NCI-H1694 treated with DMSO at 0.1 percent for 48 hours (cell line): ENCODE measurements at places on chromosomes 16 and 17.
A peak's percentile ranks its signal among the peaks of the same experiment; 100 is the strongest.

GRCh38 chr16:48608871-48609651, 919 bp downstream of the N4BP1 start:
- DNase-seq, result peak; percentile 3

DNA sequence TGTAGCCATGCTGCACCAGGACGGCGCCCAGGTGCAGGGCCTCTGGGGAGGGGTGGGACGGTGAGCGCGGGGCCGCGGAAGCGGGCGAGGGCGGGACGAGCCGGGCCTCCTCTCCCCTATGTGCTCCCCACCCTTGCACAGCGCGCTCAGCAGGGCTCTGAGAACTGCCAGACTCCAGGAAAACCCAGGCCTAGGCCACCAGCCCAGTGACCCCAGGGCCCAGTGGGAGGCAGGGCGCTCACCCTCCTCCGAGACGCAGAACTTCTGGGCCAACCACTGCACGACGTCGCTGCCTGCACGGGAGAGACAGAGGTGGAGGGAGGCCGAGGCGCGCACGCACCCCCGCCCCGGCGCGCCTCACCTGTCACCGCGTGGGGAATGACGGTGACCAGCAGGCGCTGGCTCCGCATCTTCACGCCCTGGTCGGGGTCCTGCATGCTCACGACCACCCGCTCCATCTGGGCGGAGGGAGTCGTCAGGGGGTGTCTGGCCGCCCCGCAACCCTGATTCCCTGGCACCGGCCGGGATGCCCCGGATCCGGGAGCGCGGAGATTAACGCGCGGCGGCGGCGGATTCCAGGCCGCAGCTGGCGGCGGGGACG, 603 bp downstream of the RGS11 start:
- DNase-seq, result no peak

DNA sequence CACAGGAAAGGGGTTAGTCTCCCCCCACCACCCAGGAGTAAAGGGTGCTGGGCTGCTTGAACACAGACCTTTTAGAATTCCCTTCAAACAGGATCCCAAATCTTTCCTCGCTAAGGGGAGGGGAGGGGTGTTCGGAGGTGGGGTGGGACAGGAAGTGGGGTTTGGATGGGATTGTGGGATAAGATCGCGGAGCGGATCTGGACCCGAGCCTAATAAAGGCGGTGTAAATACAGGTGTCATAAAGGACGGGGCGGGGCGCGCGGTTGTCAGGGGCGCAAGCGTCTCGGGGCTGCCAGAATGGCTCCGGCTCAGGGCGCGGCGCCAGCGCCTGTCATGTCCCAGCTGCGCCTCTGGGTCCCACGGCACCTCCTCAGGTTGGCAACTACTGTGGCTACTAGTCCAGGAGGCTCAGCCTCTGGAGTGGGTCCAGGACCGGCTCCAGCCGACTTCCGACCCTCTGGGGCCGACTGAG, 59.8 kb upstream of the FBXO47 start:
- peak; percentile 30 for DNase-seq

GRCh38 chr16:87874639-87875427, 5.5 kb upstream of the SLC7A5 start:
- DNase-seq, result no peak

GRCh38 chr16:26464576-26465266, 602.0 kb upstream of the C16orf82 start:
- DNase-seq, result no peak

DNA sequence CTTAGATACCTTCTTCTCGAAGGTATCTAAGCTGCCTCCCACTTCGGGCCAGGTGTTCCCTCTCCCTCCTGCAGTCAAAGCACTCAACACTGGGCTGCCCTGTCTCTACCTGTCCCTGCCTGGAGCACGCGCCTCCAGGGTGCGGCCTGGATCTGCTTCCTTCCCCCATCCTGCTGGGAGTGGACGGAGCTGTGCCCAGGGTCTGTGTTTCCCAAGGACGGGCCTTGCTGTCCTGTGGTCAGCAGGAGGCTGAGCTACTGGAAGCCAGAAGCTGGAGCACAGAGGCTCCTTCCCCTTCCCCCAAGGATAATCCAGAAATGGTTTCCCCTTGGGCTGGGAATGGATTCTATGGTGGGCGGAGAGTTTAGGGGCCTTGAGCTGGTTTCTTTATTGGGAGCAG, 16.7 kb downstream of the LLGL2 start:
- DNase-seq, result no peak

- DNase-seq, result no peak
These were observed 20.0 kb upstream of the FOXJ1 start for GRCh38 chr17:76160896-76161528.

GRCh38 chr16:88651276-88651988, 579 bp upstream of the CYBA start:
- no peak for DNase-seq

GRCh38 chr16:2505695-2506094, 8.1 kb upstream of the ATP6V0C start:
- DNase-seq, result no peak

- no peak for DNase-seq
These were observed 97.1 kb upstream of the RPRML start for GRCh38 chr17:47076171-47076570.

GRCh38 chr17:73545109-73546032, 98.9 kb downstream of the SDK2 start:
- no peak for DNase-seq

- no peak for DNase-seq
These were observed 199.0 kb upstream of the SOX9 start for GRCh38 chr17:71921796-71922195.

GRCh38 chr17:69525920-69526841, 111.7 kb downstream of the MAP2K6 start:
- peak; percentile 43 for DNase-seq

DNA sequence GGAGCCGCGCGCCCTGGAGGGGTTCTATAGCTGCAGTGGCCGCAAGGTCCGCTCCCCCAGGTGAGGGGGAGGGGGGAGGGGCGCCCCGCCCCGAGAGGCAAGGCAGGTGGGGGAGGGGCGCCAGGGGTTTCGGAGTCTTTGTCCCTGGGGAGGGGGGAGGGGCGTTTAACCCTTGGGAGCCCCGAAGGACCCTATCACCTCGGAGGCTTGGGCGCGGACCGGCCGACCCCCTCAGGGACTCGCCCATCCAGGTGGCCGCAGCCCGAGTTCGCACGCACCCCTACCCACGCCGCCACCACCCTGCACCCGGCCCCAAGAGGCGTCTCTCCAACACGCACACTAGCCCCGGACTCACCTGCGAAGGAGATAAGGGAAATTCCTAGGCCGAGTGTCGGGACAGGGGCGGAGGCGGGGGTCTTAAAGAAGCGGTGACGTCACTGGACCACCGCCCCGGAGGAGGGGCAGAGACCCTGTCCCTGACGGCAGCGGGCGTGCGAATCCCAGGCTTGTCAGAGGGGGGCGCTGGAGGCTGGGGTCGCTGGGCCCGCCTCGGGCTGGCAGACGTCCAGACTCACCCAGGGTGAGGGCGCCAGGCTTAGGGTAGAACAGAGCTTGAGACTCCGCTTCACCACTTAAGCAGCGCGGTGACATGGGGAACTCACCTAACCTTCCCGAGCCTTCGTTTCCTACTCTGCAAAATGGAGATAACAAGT, at the start of gene CLDN6:
Gene CLDN6, minus strand, starts transcription at position 390 of the 713 bp plus-strand sequence. CDS start 2,162 bp downstream, outside the sequence.
- peak; percentile 21 for DNase-seq

DNA sequence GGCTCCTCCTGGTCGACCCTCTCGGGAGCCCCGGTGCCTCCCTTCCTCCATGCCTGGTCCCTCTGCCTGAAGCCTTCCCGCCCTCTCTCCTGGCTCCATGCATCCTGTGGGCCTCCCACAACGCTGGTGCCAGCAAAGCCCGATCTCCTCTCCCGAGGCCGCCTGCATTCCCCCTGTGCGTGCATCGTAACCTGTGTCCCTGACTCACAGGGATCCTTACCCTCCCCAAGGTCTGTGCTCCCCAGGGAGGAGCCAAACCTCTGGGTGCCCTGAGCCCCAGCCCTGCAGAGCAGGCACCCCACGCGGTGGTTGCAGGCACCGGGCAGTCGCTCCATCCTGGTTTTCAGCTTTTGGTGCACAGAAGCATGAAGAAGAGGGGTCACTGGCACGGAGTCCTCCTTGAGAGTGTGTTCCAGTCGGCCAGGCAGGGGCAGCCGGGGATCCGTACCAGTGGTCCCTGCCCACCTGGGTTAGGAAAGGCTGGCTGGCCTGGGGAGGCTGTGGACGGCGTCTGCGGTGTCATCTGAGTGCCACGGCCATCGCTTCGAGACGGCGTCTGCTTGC, 1.8 kb upstream of the ENPP7 start:
- no peak for DNase-seq

DNA sequence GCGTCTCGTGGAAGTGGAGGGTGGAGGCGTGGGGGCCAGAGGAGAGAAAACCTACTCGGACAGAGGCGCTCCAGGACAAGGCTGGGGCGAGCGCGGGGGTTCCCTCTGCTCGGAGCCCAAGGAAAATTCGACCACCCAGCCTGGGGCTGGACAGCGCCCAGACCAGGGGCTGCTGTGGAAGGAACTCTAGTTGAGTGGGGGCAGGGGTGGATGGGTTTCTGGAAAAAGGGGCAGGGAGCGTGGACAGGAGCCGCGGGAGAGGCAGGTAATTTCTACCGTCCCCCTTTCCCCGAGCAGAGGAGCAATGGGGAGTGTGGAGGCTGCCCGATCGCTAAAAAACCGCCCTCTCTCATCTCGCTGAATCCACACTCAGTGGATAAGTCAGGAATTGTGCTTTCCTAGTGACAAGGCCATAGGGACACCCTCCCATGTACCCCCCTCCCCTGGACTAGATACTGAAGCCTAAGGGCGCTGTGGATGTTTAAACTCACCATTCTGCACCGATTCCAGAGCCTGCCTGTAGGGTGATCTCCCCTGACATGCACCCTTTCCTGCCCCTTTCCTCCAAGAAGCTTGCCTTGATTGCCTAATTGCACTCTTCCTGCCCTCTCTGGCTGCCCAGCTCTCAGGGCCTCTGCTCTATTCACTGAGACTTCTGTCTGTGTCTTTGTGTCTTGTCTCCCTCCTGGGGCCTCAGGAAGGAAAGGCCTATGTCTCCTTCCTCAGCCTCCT, 90.7 kb upstream of the TMEM97 start:
- no peak for DNase-seq

- DNase-seq, result peak; percentile 5
These were observed 31.5 kb downstream of the QPRT start for GRCh38 chr16:29710227-29711219.

DNA sequence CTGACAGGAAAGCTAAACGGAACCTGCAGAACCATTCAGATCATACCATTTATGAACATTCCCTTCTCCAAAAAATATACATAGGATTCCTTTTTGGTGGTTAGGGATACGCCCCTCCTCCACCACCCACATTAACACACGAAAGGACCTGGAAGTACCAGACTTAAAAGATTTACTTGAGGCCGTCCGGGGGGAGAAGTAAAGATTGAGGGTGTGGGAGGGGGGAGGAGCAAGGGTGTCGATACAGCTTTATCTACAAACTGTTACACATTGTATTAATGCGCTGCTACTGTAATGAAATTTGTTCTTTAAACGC, 537 bp downstream of the PALB2 start:
- DNase-seq, result no peak

DNA sequence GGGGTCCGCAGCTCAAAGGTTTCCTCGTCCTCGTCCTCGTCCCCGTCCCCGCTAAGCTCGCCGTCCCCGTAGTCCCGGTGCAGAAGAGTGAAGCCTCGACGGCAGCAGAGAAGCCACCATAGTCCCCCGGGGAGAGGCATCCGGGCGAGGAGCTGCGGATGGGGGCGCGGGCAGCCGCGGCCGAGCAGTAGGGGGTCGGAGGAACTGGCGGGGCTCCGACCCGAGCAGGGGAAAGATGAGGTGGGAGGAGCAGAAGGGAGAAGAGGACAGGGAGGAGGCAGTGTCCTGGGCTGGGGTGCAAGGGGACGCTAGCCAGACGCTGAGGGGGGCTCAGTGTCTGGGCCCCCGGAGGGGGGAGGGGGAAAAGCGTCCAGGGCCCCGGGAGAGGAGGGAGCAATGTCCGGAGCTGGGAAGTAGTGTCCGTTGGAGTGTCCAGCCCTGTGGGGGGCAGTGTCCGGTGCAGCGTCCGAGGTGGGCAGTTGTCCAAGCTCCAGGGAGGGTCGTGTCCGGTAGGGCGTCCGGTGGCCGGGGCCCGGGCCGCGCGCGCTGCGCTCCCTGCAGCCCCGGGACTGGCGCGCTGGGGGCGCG, at the start of gene PLEKHH3:
Gene PLEKHH3, minus strand, starts transcription at position 571 of the 588 bp plus-strand sequence. Its CDS starts 431 bp downstream, at position 140.
- peak; percentile 40 for DNase-seq

- no peak for DNase-seq
These were observed 69.3 kb downstream of the IRF8 start for GRCh38 chr16:85968041-85968920.

DNA sequence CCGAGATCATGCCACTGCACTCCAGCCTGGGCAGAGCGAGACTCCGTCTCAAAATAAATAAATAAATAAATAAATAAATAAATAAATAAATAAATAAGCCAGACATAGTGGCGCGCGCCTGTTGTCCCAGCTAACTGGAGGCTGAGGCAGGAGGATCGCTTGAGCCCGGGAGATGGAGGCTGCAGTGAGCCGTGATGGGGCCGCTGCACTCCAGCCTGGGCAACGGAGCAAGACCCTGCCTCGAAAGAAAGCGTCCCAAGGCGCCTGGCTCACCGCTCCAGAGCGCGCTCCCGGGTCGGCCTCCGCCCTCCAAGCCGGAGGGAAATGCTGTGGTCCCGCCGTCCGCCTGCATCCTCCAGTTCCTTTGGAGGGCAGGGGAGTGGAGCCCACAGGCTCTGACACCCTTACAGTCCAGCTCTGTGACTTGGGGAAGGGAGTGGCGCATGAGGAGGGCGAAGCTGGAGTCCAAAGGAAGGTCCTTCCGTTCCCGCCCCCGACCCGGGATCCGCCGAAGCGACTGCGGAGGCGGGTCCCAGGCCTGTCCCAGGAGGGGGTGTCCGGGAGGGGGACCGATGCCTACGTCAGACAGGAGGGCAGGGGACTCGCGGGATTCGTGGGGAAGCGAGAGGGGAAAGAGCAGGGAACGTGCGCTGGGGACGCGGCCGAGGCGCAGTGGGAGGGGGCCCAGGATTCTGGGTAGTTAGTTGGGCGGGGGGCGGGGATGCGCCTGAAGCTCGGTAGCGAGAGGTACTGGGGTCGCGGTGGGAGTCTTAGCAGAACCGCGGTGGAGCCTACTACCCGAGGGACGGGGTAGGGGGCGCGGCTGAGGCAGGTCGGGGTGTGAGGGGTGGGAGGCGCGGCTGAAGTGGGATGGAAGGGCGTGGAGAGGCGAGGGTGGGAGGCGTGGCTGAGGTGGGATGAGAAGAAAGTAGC, 8.4 kb upstream of the TRPV2 start:
- peak; percentile 28 for DNase-seq

DNA sequence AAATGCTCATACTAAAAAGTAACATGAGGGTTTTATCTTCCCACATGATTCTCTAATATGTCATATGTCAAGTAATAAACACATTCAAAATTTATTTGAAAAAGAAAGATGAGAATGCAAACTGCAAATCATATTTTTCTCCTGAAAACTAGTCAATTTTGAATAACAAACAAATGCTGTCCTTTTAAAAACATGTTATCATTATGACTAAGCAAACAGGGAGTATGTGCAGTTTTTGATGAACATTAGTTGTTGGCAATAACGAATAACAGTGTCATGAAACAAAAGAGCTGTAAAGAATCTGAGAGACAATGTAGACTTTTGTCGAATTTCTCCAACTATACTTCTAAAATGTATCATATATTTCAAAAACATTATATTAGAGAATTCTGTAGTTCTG, 34.8 kb downstream of the RPGRIP1L start:
- no peak for DNase-seq
